ENCODE measurements at places on chromosomes 7 and 10.

DNA sequence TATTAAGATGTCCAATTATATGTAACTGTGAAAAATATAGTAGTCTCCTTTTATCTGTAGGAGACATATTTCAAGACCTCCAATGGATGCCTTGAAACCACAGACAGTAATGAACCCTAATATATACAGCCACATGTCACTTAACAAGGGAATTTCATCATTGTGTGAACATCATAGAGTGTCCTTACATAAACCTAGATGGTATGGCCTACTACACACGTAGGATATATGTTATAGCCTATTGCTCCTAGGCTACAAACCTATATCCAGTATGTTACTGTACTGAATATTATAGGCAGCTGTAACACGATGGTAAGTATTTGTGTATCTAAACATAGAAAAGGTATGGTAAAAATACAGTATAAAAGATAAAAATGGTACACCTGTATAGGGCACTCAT lies 32.4 kb downstream of the MTPN start:
- DNase-seq = no peak

DNA sequence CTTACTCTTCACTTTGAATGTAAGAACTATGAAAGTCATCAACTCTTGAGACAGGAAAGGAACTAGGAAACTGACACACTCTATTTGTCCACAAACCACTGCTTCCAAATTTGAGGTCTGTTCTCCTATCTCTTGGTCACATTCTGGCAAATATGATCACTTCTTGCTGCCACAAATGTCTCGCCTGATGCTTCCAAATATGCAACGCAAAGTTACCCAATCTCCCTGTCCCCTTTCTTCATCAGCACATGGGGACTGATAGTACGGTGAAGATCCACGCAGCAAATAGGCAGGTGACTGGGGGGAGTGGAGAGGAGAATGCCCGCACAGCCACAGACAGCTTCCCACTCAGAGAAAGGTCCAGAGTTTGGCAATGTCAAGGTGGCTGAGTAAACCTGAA lies 92.6 kb upstream of the TCF7L2 start:
- no peak for DNase-seq

- DNase-seq = no peak
These were observed 89.7 kb downstream of the NKX6-2 start for GRCh38 chr10:132696204-132696603.

DNA sequence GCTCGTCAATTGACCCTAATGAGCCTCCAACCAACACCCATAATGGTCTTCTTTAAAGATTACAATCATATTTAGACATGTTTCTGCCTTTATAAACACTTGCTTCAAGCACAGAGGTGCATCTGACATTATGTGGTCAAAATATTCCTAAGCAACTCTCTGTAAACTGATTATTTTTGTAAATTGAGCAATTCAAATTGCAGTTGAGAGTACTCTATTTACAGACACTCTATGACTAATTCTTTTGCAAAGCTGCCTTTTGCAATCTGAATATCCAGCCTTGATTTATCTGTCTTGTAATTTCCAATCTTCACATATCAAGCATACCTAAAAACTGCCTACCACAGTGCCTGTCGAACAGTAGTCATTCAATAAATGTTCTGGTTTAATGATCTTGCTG lies 112.0 kb downstream of the PDE1C start:
- DNase-seq = no peak

- DNase-seq = no peak
These were observed 56.3 kb upstream of the CAMK2B start for GRCh38 chr7:44381494-44382220.

DNA sequence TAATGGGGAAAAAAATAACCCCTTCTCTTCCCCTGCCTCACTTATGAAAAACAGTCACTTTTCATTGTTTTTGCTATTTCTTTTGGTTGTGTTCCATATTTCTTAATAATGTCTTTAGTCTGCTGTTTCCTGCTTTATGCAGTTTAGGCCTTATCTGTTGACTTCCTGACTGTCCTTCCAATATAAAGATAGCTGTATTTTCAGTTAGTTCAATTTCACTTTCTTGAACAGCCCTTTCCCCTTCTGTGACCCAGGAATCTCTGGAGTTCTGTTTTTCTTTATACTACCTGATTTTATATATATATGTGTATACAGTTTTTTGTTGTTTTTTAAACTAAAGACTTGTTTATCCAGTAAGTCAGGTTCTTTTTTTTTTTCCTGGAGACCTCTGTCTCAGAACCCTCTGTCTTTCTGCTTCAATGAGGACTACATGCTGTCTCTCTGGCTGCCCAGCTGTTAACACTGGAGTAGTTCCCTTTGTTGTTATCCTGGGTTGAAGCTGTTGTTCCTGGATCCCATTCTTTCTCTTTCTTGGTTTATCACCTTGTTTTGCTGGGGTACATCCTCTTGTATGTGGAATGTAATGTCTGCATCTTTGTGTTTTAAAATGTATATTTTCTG lies 87.2 kb downstream of the GSDME start:
- DNase-seq = no peak

DNA sequence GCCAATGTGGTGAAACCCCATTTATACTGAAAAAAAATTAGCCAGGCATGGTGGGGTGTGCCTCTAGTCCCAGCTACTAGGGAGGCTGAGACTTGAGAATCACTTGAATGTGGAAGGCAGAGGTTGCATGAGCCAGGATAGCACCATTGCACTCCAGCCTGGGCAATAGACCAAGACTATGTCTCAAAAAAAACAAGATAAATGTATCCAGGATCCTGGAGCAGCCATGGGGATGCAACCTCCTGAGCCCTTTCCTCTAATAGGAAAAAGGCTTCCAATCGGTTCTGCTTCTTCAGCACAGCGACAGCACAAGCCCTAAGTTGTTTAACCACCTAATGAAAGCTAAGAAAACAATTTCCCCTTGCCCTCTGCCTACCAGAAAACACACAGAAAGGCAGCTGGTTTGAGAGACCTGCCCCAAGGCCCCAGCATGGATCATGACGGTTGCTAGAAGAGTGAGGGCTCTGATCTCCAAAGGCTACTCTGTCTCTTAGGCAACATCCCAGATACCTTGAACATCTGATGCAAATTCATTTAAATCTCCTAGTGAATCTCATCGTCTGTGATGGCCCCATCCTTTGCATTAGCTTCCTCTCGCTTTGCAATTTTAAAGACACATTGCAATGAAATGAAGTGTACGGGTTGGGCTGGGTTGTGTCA lies 220.8 kb downstream of the ARHGAP21 start:
- DNase-seq = no peak

GRCh38 chr7:158731761-158732160 lies 27.2 kb upstream of the NCAPG2 start:
- DNase-seq = no peak

- no peak for DNase-seq
These were observed 49.8 kb upstream of the SRRM3 start for GRCh38 chr7:76151932-76152331.

DNA sequence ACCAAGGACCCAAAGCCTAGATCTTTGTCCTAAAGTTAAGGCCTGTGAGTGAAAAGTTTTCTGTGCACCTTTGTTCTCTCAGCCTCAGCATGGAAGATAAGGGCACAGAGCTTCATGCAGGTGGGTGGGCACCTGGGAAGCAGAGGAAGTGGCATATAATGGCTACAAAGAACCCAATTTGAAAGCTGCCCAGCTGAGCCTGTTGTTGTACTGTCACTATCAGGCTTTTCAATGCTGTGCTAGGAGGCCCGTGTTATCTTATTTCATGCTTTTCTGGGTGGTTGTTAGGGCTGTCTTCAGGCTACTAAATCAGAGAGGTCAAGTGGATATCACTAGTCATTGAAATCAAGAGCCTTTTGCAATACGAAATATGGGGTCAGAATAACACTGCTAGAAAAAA lies 443.8 kb downstream of the SORCS1 start:
- DNase-seq = no peak

DNA sequence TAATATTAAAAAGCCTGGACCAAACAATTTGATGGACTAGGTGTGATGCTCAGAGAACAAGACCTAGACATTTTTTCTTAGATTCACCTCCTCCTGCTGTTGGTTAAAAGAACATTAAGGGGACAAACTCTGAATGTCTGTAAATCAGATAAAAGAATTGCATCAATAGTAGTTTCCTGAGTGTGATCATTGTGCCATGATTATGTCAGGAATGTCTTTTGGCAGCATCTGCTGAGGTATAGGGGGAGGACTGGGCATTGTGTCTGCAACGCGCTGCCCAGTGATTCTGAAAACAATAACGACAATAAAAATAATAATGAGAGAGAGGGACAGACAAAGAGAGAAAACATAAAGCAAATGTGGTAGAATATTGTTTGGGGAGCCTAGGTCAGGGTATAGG lies 6.9 kb downstream of the C7orf57 start:
- DNase-seq = no peak

DNA sequence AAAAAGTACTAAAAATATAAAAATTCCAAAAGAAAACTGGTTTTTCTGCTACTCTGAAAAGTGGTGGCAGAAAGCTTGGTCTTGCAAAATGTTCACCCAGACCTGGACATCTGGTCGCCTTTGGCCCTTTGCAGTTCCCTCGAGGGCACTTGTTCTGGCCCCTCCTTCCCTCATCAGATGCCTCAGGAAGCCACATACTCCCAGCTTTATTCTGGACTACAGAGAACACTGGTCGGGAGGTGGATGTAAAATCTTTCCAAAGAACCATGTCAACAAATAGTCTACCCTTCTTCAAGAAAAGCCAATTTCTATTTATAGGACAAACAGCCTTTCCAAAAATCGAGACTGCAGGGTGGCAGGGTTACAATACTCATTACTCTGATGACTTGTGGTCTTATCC lies 726.1 kb downstream of the TNS3 start:
- no peak for DNase-seq

- no peak for DNase-seq
These were observed 187.8 kb downstream of the NPSR1 start for GRCh38 chr7:34845666-34846361.

DNA sequence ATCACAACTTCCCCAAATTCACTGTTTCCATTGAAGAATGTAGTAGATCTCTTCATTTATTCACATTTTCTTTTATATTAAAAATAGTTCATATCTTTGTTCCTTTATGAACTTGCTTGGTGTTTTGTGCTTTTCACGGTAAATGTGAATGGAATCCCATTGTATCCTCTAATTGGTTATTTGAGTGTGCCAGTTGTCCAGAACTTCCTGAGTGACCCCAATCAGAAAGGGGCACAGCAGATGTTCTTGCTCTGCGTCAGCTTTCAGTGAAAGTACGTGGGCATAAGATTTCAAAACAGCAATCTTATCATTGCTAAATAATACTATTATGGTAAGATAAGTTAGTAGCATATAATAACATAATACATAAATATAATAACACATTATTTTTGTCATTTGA lies 47.0 kb downstream of the PTPRZ1 start:
- DNase-seq = no peak

DNA sequence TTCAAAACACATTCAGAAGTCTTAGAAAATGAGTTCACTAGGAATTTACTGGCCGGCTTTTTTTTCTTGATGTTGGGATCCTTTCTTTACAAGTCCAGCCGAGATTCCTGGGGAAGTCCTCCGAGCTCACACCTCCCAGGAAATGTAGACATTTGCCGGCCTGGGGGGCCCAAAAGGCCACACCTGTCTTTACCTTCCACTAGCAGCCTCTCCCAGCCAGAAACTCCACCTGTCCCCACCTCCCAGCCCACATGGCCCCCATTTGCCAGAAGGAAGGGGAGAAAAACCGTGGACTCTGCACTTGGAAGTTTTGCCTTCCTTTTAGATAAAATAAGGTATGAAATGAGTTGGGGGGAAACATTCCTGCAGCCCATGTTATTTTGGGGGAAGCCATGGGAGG lies 27.6 kb upstream of the EMX2 start:
- no peak for DNase-seq

GRCh38 chr10:110002801-110003523 lies 4.8 kb upstream of the ADD3 start:
- no peak for DNase-seq

GRCh38 chr10:1202343-1202742 lies 146.2 kb downstream of the WDR37 start:
- DNase-seq = no peak

- DNase-seq = no peak
These were observed 113.2 kb upstream of the DGKB start for GRCh38 chr7:15015545-15016314.

- DNase-seq = no peak
These were observed 77.1 kb downstream of the ENO4 start for GRCh38 chr10:116926426-116926825.

GRCh38 chr10:24685958-24686540 lies 37.6 kb downstream of the ARHGAP21 start:
- no peak for DNase-seq

DNA sequence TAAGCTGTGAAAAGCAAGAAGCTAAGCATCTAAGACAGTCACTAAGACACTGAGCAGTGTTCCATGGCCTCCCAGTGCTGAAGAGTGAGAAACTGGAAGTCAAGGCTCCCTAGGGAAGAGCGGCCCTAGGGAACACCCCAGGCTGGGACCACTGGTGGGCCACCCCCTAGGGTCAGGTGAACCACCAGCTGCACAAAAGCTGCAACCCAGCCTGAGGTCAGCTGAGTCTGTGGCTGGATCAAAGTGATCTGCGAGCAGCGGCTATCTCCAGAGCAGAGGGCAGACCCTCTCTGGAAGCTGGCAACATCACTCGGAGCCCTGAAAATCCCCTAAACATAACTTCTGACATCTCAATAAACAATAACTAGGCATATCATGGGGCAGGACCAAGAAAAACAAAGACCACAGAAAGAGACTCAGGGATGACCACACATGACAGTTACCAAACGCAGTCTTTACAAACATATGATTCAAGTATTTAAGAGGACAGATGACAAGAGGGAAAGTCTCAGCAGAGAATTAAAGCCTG lies 125.8 kb downstream of the DLG5 start:
- DNase-seq = no peak

GRCh38 chr10:8272794-8273425 lies 218.4 kb downstream of the GATA3 start:
- no peak for DNase-seq

DNA sequence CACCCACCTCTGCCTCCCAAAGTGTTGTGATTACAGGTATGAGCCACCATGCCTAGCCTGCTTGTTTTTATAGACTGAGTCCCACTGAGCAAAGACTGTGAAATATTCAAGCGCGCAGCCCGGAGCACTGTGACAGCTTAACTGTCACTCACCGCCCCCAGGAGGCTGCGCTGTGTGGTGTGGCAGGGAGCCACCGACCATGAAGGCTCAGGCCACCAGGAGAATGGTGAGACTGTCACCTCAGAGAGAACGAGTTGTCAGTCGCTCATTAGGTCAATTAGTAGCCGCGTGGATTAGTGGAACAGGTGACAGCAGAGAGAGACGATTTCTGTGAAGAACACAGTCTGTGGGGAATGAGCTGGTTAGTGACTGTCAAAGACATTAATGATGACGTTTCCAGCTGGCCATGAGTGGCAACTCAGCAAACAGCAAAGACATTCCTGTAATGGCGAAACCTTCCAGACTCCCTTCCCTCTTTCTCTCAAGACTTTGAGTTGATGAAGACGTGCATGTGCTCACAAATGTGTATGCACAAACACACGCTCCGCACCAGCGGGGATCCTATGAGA lies 64.5 kb downstream of the CYCS start:
- DNase-seq = no peak

GRCh38 chr7:130865408-130866236 lies 131.6 kb upstream of the KLF14 start:
- no peak for DNase-seq

Data from stimulated activated CD4-positive, alpha-beta T cell treated with anti-CD3 and anti-CD28 coated beads, Interleukin-4, amount 100 ng/mL, for 24 hours (primary cell).